ENCODE measurements at places on chromosomes 11 and 22. TPM values are rescaled to one million over a fixed set of nuclear protein-coding genes. Genes with fewer than 3 reads are reported as not detected.

The PUS3 gene
- total RNA-seq: 12.7 TPM

DNA sequence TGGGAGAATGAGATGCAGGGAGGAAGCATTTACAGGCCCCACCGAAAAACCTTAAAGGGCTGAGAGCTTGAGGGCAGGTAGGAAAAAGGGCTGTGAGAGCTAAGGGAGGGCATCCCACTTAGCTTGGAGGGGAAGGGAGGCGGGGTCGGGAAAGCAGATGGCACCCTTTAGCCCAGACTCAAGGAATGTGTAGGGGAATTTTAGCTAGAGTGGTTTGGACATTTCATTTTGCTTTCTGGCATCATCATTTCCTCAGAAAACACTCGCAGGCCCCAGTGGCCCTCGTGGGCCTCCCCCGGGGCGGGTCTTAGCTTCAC lies 846 bp upstream of the STIM1 start:
- peak overlapping the region; percentile 91 for H3K4me3 ChIP-seq
- peaks cover 23% of the 10 kb centered on the region for H3K4me1 ChIP-seq
- H3K36me3 ChIP-seq: no peaks in the 10 kb centered on the region
- H3K27me3 ChIP-seq: no peaks in the 10 kb centered on the region
- DNase-seq: no peak

- H3K4me1 ChIP-seq: peaks cover 11% of the 10 kb centered on the region
- no peak overlapping the region for H3K27ac ChIP-seq
- DNase-seq: no peak
- H3K4me3 ChIP-seq: no peak overlapping the region
- H3K27me3 ChIP-seq: peaks cover 5% of the 10 kb centered on the region
These were observed 8.8 kb upstream of the RPL3 start for GRCh38 chr22:39327995-39328754.

DNA sequence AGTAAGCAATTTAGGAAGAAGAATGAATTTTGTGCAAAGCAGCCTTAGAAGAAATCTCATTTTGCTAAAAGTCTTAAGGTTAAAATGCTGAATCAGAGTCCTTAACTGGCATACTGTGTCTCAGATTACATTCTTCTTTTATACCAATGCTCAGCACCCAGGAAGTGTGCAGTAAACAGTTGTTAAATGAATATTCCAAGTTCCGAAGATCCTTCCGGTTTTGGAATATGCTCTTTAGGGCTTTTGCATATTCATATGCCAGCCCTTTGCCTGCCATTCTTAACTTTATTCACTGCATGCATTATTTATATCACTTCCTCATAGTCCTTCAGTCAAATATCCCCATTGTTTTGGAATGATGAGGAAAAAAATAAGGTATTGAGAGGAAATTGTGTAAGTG lies 242.0 kb downstream of the DDX10 start:
- no peaks in the 10 kb centered on the region for H3K27me3 ChIP-seq
- no peak overlapping the region for H3K4me3 ChIP-seq
- H3K36me3 ChIP-seq: no peaks in the 10 kb centered on the region
- no peak overlapping the region for H3K27ac ChIP-seq

The C11orf86 gene
- not detected for total RNA-seq

Data from progenitor cell of endocrine pancreas (in vitro differentiated cells).